Caco-2 (cell line): ENCODE measurements at places on chromosomes 11 and 22. TPM values are rescaled to one million over a fixed set of nuclear protein-coding genes. Genes with fewer than 3 reads are reported as not detected.

DNA sequence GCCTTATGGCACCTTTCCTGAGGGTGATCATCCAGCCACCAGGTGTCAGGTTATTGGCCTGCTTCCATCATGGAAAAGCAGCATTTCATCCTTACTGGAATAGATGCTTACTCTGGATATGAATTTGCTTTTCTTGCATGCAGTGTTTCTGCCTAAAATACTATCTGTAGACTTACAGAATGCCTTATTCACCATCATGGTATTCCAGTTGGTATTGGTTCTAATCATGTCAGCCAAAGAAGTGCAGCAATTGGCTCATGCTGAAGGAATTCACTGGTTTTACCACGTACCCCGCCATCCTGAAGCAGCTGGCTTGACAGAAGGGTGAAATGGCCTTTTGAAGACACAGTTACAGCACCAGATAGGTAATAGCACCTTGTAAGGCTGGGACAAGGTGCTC is 194.2 kb downstream of the AASDHPPT start:
- DNase-seq = no peak

- DNase-seq = peak; percentile 69
These were observed 283.3 kb upstream of the ARHGAP42 start for GRCh38 chr11:100403816-100404215.

Gene GRIA4
- total RNA-seq = not detected in 2 replicates

DNA sequence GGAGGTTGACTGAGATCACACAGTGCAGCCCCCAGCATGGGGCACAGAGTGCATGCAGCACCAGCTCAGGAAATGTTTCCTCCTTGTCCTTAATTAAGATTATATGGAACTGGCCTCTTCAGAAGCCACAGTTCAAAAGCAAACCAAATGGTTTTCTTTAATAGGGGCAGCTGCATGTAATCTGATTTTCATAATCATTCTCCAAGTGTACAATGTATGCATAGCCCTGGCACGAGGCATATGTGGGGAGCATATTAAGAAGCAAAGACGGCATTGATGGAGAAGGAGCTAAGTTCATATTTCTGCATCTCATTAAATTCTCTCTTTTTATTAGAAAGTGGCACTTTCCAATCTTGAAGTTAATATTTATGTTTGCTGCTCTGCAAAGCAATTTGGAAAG is 9.9 kb upstream of the PARVB start:
- no peak for DNase-seq
